Neuronal stem cell (in vitro differentiated cells): ENCODE measurements at places on chromosomes 12 and 14.

GRCh38 chr12:7197841-7198240 is 8.4 kb downstream of the PEX5 start:
- no peaks in the 10 kb centered on the region for H3K4me1 ChIP-seq
- H3K4me3 ChIP-seq: no peak overlapping the region
- DNase-seq: no peak

- H3K36me3 ChIP-seq: no peaks in the 10 kb centered on the region
- no peaks in the 10 kb centered on the region for H3K27me3 ChIP-seq
- no peak overlapping the region for H3K27ac ChIP-seq
- DNase-seq: no peak
- H3K4me3 ChIP-seq: peak overlapping the region; percentile 66
- H3K4me1 ChIP-seq: peaks cover 16% of the 10 kb centered on the region
Observed at GRCh38 chr12:108589028-108589839, 8.7 kb downstream of the TMEM119 start.

- no peak overlapping the region for H3K4me3 ChIP-seq
- H3K4me1 ChIP-seq: no peaks in the 10 kb centered on the region
Observed at GRCh38 chr12:93128332-93128707, 199.2 kb upstream of the EEA1 start.

DNA sequence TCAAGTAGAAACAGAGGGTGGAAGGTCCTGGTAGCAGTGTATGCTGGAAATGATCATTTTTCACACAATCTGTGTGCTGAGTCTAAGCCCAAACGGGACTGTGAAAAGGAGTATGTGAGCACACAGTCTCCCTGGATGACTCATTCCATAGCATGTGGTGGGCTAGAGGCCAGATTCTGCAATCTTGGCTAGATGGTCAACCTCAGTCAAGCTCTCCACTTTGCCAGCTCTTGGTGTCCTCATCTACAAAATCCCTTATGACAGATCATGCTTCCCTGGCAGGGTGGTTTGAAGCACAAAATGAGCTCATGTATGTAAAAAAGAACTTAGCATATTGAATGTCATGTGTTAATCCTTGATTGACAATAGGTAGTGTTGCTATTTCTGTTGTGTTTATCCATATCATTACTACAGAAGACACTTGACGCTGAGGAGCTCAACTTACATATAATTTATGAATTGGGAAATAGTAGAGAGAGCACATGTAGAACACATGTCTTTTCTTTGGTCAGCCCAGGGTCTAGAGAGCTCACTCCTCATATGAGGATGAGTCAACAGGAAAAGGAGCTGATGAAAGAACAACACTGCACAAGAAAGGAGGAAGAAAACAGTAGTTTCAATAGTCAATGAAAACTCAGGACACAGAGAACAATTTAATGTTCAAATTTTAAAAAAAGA is 517.5 kb downstream of the BCL11B start:
- no peak overlapping the region for H3K27ac ChIP-seq
- DNase-seq: no peak
- no peaks in the 10 kb centered on the region for H3K36me3 ChIP-seq
- no peaks in the 10 kb centered on the region for H3K27me3 ChIP-seq

DNA sequence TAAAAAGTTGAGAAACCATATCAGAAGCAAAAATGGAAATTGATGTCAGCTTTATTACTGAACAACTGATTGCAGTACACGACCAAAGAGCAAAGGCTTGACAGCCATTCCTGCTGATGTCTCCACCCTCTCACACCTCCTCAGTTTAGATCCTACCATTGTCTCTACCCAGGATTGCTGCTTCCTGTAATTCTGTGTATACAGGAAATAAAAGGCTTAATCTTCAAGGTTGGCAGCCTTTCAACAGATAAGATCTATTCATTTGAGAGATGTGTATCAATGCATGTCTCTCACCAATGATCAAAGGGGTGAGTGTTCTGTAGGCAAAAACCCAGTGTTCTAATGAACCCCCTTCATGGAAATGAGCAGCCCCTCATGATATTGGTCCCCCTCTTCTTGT is 27.0 kb downstream of the SLCO1C1 start:
- no peaks in the 10 kb centered on the region for H3K4me1 ChIP-seq
- H3K27me3 ChIP-seq: no peaks in the 10 kb centered on the region
- H3K4me3 ChIP-seq: no peak overlapping the region
- H3K36me3 ChIP-seq: no peaks in the 10 kb centered on the region
- DNase-seq: no peak

- peaks cover 5% of the 10 kb centered on the region for H3K4me1 ChIP-seq
- peaks cover 2% of the 10 kb centered on the region for H3K36me3 ChIP-seq
- no peak for DNase-seq
- no peaks in the 10 kb centered on the region for H3K27me3 ChIP-seq
- no peak overlapping the region for H3K4me3 ChIP-seq
- no peak overlapping the region for H3K27ac ChIP-seq
Observed at GRCh38 chr14:24226473-24226872, 5.7 kb downstream of the NEDD8 start.

- no peaks in the 10 kb centered on the region for H3K36me3 ChIP-seq
- H3K27ac ChIP-seq: no peak overlapping the region
- H3K27me3 ChIP-seq: no peaks in the 10 kb centered on the region
- DNase-seq: no peak
Observed at GRCh38 chr14:63747846-63748245, 20.0 kb upstream of the SGPP1 start.

DNA sequence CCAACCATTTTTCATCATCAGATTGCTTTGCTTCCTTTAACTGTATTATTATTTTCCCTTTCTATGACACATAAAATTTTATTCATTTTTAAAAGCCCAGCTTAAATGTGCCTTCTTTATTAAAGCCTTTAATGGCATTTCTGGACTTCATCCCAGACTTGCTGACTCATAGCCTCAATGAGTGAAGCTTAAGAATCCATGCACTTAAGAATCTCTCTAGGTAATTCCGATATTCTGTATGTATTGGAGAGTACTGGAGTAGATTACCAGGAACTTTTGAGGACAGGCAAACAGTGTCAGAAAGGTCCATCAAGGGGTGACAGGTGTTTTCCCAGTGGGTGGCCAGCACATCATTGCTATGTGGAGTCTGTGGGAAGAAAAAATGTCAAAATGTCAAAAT is 107.9 kb downstream of the PTPRQ start:
- H3K36me3 ChIP-seq: no peaks in the 10 kb centered on the region
- no peaks in the 10 kb centered on the region for H3K27me3 ChIP-seq
- DNase-seq: no peak
- H3K27ac ChIP-seq: no peak overlapping the region
- no peak overlapping the region for H3K4me3 ChIP-seq

- H3K27me3 ChIP-seq: no peaks in the 10 kb centered on the region
- no peak for DNase-seq
- H3K27ac ChIP-seq: no peak overlapping the region
- no peak overlapping the region for H3K4me3 ChIP-seq
- no peaks in the 10 kb centered on the region for H3K36me3 ChIP-seq
Observed at GRCh38 chr12:38711054-38711453, 194.3 kb downstream of the CPNE8 start.

- H3K27me3 ChIP-seq: no peaks in the 10 kb centered on the region
- no peak for DNase-seq
- peaks cover 67% of the 10 kb centered on the region for H3K36me3 ChIP-seq
- H3K4me1 ChIP-seq: peaks cover 49% of the 10 kb centered on the region
Observed at GRCh38 chr12:4280351-4281163, 7.0 kb downstream of the CCND2 start.

GRCh38 chr12:117872546-117873169 is 96.1 kb downstream of the KSR2 start:
- H3K4me1 ChIP-seq: peaks cover 12% of the 10 kb centered on the region
- no peaks in the 10 kb centered on the region for H3K36me3 ChIP-seq
- H3K27ac ChIP-seq: no peak overlapping the region
- no peak overlapping the region for H3K4me3 ChIP-seq

- peaks cover 2% of the 10 kb centered on the region for H3K4me1 ChIP-seq
- no peak overlapping the region for H3K4me3 ChIP-seq
- no peaks in the 10 kb centered on the region for H3K36me3 ChIP-seq
- DNase-seq: no peak
Observed at GRCh38 chr14:68337279-68337678, 455.6 kb downstream of the ZFP36L1 start.

GRCh38 chr12:10802587-10802986 is at the start of gene TAS2R7:
Gene TAS2R7 (minus strand): TSS chr12:10802627. CDS start chr12:10802570, 57 bp downstream.
- H3K4me3 ChIP-seq: no peak within 1 kb of the TSS
- H3K27ac ChIP-seq: no peak within 1 kb of the TSS
- no peaks in the 10 kb centered on the region for H3K36me3 ChIP-seq
- DNase-seq: peak; percentile 5
- no peaks in the 10 kb centered on the region for H3K27me3 ChIP-seq
- H3K4me1 ChIP-seq: peaks cover 7% of the 10 kb centered on the region

DNA sequence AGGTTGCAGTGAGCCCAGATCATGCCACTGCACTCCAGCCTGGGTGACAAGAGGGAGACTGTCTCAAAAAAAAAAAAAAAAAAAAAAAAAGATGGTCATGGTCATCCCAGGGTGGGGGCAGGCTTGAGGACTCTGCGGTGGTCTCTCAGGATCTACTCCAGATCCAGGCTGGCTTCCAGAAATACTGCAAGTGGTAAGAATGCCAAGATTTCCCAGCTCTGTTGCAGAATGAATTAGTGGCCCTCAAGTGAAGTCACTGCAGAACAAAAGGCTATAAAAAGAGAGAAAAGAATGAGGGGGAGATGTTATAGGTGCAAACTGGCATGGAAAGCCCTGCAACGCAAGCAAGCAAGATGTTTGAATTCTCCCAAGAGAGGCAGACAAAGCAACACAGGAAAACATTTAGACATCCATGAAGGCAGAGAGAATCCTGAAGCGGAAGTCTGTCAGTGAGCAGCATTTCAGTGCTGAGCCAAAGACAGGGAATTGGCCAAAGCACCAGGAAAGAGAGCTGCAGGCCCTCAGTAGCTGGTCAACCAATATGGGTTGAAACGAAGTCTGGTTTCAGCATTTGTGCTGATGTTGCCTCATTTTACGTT is 31.9 kb upstream of the ETFBKMT start:
- no peak overlapping the region for H3K4me3 ChIP-seq
- no peaks in the 10 kb centered on the region for H3K36me3 ChIP-seq
- H3K4me1 ChIP-seq: peaks cover 6% of the 10 kb centered on the region
- no peaks in the 10 kb centered on the region for H3K27me3 ChIP-seq
- DNase-seq: no peak

DNA sequence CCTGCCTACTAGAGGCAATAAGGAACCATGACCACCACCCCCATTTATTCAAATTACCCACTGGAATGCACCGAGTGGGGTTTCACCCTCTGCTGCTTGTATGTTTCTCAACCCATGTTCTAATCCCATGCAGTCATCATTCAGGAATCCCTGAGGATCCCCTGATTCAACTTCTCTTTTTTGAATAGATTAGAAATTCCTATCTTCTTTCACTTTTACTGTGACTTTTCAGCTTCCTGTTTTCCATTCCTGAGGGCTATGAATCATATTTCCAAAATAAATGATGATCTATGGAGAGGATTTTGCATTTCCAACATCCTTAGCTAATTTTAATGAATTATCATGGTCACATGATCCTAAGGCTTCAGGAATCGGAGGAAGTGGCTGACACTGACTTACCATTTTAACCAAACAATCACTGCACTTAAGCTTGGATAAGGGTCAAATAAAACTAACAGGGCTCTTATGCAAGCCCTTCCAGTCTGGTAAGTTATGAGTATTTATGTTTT is 19.4 kb upstream of the P2RX4 start:
- no peaks in the 10 kb centered on the region for H3K27me3 ChIP-seq
- no peaks in the 10 kb centered on the region for H3K36me3 ChIP-seq
- H3K4me1 ChIP-seq: no peaks in the 10 kb centered on the region
- H3K27ac ChIP-seq: no peak overlapping the region
- no peak overlapping the region for H3K4me3 ChIP-seq

- no peak for DNase-seq
- H3K27me3 ChIP-seq: peaks cover 4% of the 10 kb centered on the region
- no peaks in the 10 kb centered on the region for H3K36me3 ChIP-seq
- no peak overlapping the region for H3K27ac ChIP-seq
- no peak overlapping the region for H3K4me3 ChIP-seq
Observed at GRCh38 chr14:104536942-104537612, 42.5 kb upstream of the C14orf180 start.
